ENCODE measurements at places on chromosomes 1 and 21. TPM values are rescaled to one million over a fixed set of nuclear protein-coding genes. Genes with fewer than 3 reads are reported as not detected.

The ITLN2 gene
- total RNA-seq, result not detected

The RPE65 gene
- total RNA-seq, result not detected

The MROH7 gene
- not detected for total RNA-seq

The TEDDM1 gene
- not detected for total RNA-seq

The CENPF gene
- 156 TPM for total RNA-seq

The MROH9 gene
- total RNA-seq, result not detected

The C4BPA gene
- total RNA-seq, result 0.26 TPM

The MSH4 gene
- total RNA-seq, result 0.26 TPM

The RGS13 gene
- not detected for total RNA-seq

The KLHDC8A gene
- 0.31 TPM for total RNA-seq

The MYCL gene
- 2.0 TPM for total RNA-seq

The LCE6A gene
- not detected for total RNA-seq

The HORMAD1 gene
- total RNA-seq, result not detected
